ENCODE measurements at places on chromosomes 1 and 21. TPM values are rescaled to one million over a fixed set of nuclear protein-coding genes. Genes with fewer than 3 reads are reported as not detected.

The ARMH1 gene
- not detected for total RNA-seq

The ADORA1 gene
- total RNA-seq = 30.6 TPM

The SLC9C2 gene
- not detected for total RNA-seq

The CYP4X1 gene
- total RNA-seq = 0.29 TPM

The NIBAN1 gene
- total RNA-seq = 25.9 TPM

The STRIP1 gene
- total RNA-seq = 25.7 TPM

The TGFB2 gene
- total RNA-seq = 65.5 TPM

The FCER1A gene
- not detected for total RNA-seq

The LCK gene
- total RNA-seq = not detected

The B3GALT2 gene
- 7.0 TPM for total RNA-seq

The GGPS1 gene
- 51.9 TPM for total RNA-seq

The CFHR4 gene
- not detected for total RNA-seq

The PHC2 gene
- 45.7 TPM for total RNA-seq

The MSH4 gene
- 0.05 TPM for total RNA-seq

The CD46 gene
- total RNA-seq = 134 TPM

The GJA4 gene
- total RNA-seq = not detected

The MYOC gene
- total RNA-seq = not detected

The SOX13 gene
- 7.0 TPM for total RNA-seq

The HTR1D gene
- 4.6 TPM for total RNA-seq

The HCRTR1 gene
- not detected for total RNA-seq

The SPRR2A gene
- total RNA-seq = not detected

The PCBP3 gene
- total RNA-seq = 0.31 TPM
